ENCODE measurements at places on chromosomes 1 and 21.

GRCh38 chr1:22283596-22283995, 140.7 kb upstream of the WNT4 start:
- DNase-seq, result no peak

DNA sequence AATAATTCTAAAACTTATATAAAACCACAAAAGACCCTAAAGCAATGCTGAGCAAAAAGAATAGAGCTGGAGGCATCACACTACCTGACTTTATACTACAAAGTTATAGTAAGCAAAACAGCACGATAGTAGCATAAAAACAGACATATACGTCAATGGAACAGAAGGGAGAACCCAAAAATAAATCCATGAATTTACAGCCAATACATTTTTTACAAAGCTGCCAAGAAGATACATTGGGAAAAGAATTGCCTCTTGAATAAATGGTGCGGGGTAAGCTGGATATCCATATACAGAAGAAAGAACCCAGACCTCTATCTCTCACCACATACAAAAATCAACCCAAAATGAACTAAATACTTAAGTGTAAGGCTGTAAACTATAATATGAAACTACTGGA, 51.3 kb upstream of the KRTAP11-1 start:
- DNase-seq, result no peak

DNA sequence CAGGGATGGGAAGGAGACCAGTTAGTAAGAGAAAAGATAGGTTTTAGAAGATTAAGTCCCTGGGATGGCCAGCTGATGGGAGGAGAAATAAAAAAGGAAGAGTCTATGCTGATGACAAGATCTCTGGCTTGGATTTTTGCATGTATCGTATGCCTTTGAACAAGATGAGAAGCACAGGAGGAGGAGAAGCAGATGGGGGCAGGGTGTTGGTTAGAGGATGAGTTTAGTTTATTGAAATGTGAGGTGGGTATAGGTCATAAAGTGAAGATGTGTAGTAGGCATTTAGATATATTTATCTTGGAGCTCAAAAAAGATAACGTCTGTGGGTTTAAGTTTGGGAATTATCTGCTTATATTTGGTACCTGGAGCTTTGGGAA, 1.4 kb downstream of the TIPRL start:
- DNase-seq, result no peak

DNA sequence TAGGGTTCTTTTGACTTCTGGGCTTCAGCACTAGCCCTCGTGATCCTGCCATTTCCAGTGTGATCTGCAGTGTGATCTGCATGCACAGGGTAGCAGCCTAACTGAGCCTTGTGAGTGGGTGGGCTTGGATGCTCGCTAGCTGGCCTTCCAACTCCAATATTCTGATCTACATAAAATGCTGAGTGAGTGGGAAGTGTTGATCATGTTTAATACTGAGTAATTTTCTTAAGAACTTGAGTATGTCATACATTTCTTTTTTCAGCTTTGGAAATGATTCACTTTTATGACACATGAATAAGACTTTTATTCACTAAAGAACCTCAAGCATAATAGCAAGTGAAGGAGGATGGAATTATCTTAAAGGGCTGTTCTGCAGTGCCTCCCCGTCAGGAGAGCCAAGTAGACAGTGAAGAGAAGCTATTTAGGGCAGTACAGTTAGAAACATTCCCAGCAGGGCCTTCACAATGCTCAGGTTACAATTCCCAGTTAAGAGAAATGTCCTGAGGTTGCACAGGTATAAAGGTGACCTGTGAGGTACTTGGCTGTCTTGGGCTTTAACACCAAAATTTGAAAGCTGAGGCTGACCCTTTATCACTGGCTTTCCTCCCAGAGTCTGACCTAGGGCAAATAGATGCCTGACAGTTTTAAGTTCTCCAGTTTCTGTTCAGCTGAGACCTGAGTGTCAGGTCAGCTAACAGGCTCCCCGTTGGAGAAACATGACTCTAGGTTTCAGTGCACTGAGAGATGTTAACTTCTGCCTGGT, 29.1 kb upstream of the LRRC8C start:
- DNase-seq, result no peak

DNA sequence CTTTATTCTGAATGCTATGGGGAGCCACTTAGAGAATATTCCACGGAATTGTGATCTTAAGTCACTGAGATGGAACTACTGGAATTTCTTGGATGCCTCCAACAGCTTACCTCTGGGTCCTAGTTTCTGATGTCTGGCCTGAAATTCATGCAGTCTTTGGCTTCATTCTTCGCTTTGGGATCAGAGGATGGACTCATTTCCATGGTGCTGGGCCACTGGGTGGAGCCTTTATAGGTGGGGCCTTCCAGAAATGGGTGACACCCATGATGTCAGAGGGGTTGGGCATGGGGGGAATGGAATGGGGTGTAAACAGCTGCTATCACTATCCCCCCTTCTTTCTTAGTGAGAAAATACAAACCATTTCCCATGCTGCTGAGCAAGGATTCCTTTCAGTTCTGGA, 73.7 kb upstream of the FGGY start:
- DNase-seq, result no peak

GRCh38 chr1:5574641-5575040, 417.6 kb downstream of the NPHP4 start:
- no peak for DNase-seq

- no peak for DNase-seq
Measured at GRCh38 chr1:215241451-215241850, 158.9 kb downstream of the KCNK2 start.

GRCh38 chr1:67892476-67893125, 59.3 kb upstream of the GNG12 start:
- no peak for DNase-seq

Measured in heart left ventricle (tissue), 16 donors.